ENCODE measurements at places on chromosomes 4 and X.

DNA sequence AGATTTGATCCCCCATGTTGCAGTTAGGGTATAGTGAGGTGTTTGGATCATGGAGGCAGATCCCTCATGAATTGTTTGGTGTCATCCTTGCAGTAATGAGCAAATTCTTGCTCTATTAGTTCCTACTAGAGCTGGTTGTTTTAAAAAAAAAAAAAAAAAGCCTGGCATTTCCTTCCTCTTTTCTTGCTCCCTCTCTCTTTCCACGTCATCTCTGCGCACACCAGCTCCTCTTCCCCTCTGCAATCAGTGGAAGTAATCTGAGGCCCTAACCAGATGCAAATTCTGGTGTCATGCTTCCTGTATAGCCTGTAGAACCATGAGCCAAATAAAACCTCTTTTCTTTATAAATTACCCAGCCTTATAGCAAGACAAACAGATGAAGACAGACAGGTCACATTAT is 24.5 kb downstream of the WDR17 start:
- no peak for DNase-seq

DNA sequence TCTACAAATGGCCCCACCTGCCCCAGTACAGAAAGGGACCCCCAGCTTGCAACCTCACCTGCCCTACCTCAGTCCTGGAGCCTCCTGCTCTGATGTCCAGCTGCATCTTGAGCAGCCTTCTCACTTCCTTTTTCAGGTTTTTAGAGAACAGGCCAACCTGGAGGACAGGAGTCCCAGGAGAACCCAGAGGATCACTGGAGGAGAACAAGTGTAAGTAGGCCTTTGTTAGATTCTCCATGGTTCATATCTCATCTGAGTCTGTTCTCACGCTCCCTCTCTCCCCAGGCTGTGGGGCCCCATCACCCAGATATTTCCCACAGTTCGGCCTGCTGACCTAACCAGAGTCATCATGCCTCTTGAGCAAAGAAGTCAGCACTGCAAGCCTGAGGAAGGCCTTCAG is 3.6 kb downstream of the MAGEA11 start:
- no peak for DNase-seq

- no peak for DNase-seq
These were observed 39.5 kb downstream of the RAP1GDS1 start for GRCh38 chr4:98300706-98301105.

DNA sequence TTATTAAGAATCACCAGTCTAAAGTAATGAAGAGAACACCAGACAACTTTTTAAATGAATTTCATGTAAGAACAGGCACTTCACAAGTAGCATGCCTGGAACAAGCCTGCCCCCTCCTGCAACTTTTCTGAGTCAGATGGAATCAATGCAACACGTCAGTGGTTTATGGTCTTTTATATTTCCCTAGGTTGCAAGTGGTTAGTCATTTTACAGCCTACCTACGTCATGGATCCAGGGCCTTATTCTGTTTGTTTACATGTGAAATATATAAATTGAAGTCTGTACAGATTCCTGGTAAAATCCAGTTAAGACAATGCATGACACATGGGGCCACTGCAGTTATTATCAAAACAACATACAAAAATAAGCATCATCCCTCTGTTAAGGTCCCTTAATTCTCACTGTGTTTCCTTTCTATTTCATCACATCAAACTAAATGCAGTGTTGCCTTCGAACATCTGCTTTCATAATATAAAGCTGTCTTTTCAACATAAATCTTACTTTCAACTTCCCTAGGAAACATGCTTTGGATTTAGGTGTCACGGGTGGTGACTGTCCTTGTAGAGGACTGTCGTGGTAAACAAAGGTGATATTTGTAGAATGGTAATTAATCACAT is 309.3 kb downstream of the FRMPD4 start:
- DNase-seq = no peak

GRCh38 chr4:137531986-137532868 is at the start of gene PCDH18:
Gene PCDH18, minus strand, starts transcription at chr4:137532494. Its CDS starts 406 bp downstream, at chr4:137532088.
- DNase-seq = no peak

DNA sequence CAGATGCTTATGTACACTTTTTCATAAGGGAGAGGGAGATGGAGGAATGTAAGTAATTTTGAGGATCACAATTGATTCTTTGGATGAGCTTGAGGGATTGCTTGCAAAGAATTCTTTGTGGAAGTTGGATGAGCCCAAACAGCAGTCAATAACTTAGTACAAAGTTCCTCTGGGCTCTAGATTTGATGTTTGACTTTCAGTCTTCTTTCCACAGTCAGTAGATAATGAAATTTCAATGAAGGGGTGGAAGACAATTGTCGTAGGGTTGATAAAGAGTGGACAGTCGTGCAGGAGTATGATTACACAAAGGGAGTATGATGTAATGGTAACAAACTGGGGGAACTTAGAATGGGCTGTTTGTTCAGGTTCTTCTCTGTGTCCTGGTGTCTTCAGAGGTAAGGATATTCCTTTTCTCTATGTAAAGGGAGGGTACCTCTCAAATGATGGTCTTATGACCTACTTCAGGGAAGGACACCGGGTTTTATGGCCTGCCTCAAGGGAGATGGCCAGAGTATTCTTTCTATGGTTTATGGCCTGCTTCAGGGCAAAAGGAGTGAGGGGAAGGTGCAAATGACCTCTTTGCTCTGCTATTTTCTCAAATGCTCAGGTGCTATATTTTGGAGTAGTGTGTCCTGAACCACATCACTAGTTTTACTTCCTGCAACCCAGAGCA is 1.7 kb upstream of the ABRAXAS1 start:
- no peak for DNase-seq

Data from GM12892 (cell line).